ENCODE measurements at places on chromosomes 1 and 21.
A peak's percentile ranks its signal among the peaks of the same experiment; 100 is the strongest.

GRCh38 chr1:226631229-226632000, 82.9 kb downstream of the STUM start:
- no peaks in the 10 kb centered on the region for H3K36me3 ChIP-seq
- no peak overlapping the region for H3K27ac ChIP-seq
- peaks cover 10% of the 10 kb centered on the region for H3K27me3 ChIP-seq

GRCh38 chr1:174769961-174770549, 229.7 kb upstream of the CACYBP start:
- H3K36me3 ChIP-seq, result no peaks in the 10 kb centered on the region
- H3K27me3 ChIP-seq, result no peaks in the 10 kb centered on the region
- no peak for DNase-seq
- H3K4me1 ChIP-seq, result no peaks in the 10 kb centered on the region

DNA sequence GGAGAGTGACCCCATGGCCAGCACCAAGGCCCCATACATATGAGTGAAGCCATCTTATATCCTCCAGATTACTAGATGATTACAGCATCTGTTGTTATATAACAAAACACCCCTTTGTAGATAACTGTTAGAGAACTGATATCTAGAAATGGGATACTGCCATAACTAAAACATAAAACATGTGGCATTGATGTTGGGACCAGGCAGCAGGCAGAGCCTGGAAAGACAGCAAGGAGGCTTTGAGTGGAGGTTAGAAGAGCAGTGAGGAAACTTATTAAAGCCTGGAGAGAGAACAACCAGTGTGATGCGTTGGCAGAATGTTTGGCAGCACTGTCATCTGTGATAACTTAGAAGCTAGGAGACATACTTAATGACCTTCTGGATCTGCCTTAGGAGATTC, 5.5 kb upstream of the ZMYM6 start:
- H3K4me3 ChIP-seq, result no peak overlapping the region
- H3K27me3 ChIP-seq, result no peaks in the 10 kb centered on the region
- no peaks in the 10 kb centered on the region for H3K4me1 ChIP-seq
- no peaks in the 10 kb centered on the region for H3K36me3 ChIP-seq
- DNase-seq, result no peak
- no peak overlapping the region for H3K27ac ChIP-seq

GRCh38 chr21:14916676-14917141, 148.1 kb downstream of the NRIP1 start:
- H3K27ac ChIP-seq, result peak overlapping the region; percentile 85
- no peak overlapping the region for H3K4me3 ChIP-seq
- H3K36me3 ChIP-seq, result no peaks in the 10 kb centered on the region
- no peak for DNase-seq
- peaks cover 8% of the 10 kb centered on the region for H3K4me1 ChIP-seq
- no peaks in the 10 kb centered on the region for H3K27me3 ChIP-seq

DNA sequence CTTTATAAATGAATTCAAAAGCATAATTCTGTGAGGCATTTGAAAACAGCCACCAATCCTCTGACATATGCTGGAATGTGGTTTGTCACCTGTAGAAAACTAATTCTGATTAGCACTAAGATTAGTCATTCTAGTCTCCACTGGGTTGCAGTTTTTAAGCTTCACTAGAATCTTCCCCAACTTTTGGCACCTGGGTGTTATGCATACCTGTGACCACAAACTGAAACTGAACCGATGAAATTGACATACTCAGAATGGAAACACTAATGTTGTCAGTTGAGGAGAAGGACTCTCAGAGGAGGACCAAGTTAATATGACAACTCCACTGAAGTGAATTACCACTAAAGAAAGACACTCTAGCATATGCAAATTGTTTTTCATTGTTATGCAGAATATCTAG, 285.8 kb upstream of the NEGR1 start:
- no peaks in the 10 kb centered on the region for H3K4me1 ChIP-seq
- no peak overlapping the region for H3K4me3 ChIP-seq
- no peak for DNase-seq
- no peaks in the 10 kb centered on the region for H3K36me3 ChIP-seq
- H3K27me3 ChIP-seq, result no peaks in the 10 kb centered on the region
- H3K27ac ChIP-seq, result no peak overlapping the region

DNA sequence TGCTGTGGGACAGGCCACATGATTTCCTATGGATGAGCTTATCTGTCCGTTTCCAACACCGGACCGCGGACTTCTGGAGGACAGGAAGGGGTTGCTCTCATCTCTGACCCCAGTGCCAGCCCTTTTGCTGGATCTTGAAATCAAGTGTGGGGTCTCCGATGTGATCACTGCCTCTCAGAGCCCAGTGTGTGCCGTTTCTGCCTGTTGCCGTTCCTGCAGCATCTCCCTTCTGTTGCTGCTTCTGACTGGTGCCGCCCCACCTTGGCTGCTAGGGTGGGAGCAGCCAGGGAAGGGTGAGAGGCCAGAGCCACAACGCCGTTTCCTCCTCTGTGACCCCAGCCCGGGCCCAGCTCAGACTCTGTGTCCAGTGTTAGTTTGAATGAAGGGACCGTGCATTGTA, 67.3 kb upstream of the WNT4 start:
- DNase-seq, result no peak
- H3K4me1 ChIP-seq, result peaks cover 16% of the 10 kb centered on the region
- H3K36me3 ChIP-seq, result no peaks in the 10 kb centered on the region
- H3K27me3 ChIP-seq, result peaks cover 22% of the 10 kb centered on the region

DNA sequence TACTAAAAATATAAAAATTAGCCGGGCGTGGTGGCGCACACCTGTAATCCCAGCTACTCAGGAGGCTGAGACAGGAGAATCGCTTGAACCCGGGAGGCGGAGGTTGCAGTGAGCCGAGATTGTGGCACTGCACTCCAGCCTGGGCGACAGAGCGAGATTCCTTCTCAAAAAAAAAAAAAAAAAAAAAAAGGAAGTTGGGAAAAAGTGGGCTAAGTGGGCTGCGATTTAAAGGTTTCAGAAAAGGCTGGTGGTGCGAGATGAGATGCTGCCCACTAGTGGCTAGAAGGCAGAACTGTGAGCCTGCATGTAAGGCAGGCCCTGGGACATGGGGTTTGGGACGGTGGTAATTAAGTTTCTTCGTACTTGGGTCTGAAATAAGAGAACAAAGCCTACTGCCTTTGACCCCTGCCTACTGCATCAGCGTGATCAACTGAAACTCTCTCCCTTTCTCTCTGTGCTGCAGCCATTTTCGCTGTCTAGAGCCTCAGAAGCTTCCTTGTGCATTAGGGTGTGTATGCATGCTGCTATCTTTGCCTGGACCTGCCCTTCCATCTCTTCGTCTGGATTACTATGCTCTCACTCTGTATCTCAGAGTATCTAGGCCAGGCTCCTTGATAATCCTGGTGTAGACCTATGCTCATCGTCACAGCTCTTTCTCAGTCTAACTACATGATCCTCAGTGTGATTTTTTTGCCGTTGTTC, 12.4 kb downstream of the FMOD start:
- H3K4me1 ChIP-seq, result peaks cover 2% of the 10 kb centered on the region
- no peaks in the 10 kb centered on the region for H3K36me3 ChIP-seq
- no peak overlapping the region for H3K4me3 ChIP-seq

DNA sequence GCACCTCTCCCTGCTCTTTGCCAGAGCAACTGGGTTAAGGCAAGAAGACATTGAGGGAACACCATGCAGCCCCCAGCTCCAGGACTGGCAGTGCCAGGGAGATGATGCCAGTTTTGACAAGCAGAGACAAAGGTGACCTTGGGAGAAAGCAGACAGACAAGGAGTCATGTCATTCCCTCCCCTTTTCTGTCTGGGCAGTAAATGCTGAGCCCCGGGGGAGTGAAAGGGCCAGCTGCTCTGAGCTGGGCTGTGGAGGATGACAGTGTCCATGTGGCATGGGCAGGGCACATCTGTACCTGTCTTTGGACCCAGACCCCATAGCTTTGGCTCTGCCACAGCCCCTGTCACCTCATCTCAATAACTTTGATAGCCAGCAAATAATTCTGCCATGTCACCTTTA, 24.2 kb downstream of the PLEKHA6 start:
- no peak overlapping the region for H3K4me3 ChIP-seq
- H3K27ac ChIP-seq, result no peak overlapping the region
- H3K36me3 ChIP-seq, result no peaks in the 10 kb centered on the region
- H3K27me3 ChIP-seq, result no peaks in the 10 kb centered on the region
- peaks cover 36% of the 10 kb centered on the region for H3K4me1 ChIP-seq

- DNase-seq, result no peak
- no peak overlapping the region for H3K4me3 ChIP-seq
- no peaks in the 10 kb centered on the region for H3K4me1 ChIP-seq
- no peak overlapping the region for H3K27ac ChIP-seq
- H3K27me3 ChIP-seq, result no peaks in the 10 kb centered on the region
These were observed 20.7 kb downstream of the C1QB start for GRCh38 chr1:22673486-22674409.

DNA sequence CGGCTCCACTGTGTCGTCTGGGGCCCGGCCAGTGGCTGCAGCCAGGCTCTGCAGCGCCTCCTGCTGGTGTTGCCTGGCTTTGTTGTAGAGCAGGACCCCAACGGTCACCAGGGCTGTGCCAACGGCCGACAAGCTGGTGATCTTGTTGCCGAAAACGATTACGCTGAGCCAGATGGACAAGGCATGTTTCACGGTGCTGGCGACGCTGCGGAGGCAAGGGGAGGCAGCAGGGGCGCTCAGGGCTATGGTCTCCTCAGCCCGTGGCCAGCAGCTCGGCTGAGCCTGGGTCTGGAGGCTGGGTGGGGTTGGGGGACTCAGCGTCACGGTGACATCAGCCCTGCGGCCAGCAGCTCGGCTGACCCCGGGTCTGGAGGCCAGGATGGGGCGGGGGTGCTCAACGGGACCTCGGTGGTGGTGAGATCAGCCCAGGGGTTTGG, 7.0 kb upstream of the CDK11B start:
- peak; percentile 88 for DNase-seq
- H3K27me3 ChIP-seq, result no peaks in the 10 kb centered on the region
- H3K36me3 ChIP-seq, result peaks cover 24% of the 10 kb centered on the region
- H3K4me1 ChIP-seq, result no peaks in the 10 kb centered on the region
- H3K27ac ChIP-seq, result no peak overlapping the region

DNA sequence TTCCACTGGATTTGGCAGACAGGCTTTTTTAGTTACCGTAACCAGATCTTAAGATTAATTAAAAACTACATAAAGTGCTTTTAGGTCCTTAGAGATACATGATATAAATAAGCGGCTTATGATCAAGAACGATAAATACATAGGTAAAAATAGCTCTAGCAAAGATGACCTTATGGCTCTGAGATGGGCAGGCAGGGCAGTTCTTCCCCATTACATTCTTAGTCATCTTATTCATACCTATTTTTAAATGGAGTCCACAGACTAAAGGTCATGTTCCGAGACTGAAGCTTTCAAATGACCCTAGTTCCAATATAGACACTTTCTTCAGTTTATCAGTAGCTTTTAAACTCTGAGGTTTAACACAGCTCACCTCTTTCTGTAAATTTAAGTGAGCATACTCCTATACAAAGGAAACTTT, 4.3 kb downstream of the MCL1 start:
- DNase-seq, result no peak
- H3K27me3 ChIP-seq, result no peaks in the 10 kb centered on the region
- H3K4me3 ChIP-seq, result peak overlapping the region; percentile 100
- H3K36me3 ChIP-seq, result peaks cover 27% of the 10 kb centered on the region
- no peak overlapping the region for H3K27ac ChIP-seq

DNA sequence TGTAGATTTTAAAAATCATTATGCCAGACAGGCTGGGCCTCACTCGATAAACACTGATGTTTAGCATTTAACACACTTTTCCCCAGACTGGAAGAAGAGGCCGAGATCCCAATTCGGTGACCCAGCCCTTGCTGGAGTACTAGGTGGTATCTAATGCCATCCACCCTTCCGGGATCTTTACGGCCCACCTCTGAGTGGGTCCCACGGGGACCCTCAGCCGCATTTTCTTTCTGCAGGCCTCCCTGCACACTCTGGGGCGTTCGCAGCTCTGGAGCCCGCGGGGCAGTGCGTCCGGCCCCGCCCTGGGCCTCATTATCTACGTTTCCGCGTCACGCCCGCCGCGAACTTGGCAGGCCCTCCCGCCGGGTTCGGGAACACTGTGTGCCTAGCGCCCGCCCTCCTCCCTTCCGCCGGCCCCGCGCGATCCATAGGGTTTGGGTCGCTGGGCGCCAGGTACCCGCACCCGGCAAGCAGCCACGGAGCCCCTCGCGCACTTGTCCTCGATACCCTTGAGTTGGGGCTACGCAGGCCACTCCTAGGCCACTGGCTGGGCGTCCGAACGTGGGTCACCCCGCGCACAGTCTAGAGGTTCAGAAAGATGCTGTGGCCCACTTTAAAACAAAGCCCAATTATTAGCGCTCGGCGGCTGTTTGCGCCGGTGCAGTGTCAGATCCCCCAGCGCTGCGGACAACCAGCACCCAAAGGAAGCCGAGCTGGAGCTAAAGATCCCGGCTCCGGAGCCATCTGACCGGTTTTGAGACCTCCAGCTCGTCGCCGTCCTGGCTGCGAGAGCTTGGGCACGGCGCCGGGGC, 950 bp upstream of the EVA1C start:
- H3K4me3 ChIP-seq, result peak overlapping the region; percentile 57
- peak; percentile 73 for DNase-seq
- H3K36me3 ChIP-seq, result no peaks in the 10 kb centered on the region
- H3K27me3 ChIP-seq, result peaks cover 18% of the 10 kb centered on the region
- peaks cover 3% of the 10 kb centered on the region for H3K4me1 ChIP-seq
- H3K27ac ChIP-seq, result no peak overlapping the region

GRCh38 chr1:63547621-63548294, 24.4 kb downstream of the EFCAB7 start:
- H3K4me3 ChIP-seq, result no peak overlapping the region
- H3K27me3 ChIP-seq, result no peaks in the 10 kb centered on the region
- no peak overlapping the region for H3K27ac ChIP-seq
- DNase-seq, result no peak
- H3K36me3 ChIP-seq, result no peaks in the 10 kb centered on the region

- H3K27me3 ChIP-seq, result no peaks in the 10 kb centered on the region
- no peaks in the 10 kb centered on the region for H3K36me3 ChIP-seq
- no peak overlapping the region for H3K27ac ChIP-seq
- H3K4me3 ChIP-seq, result no peak overlapping the region
These were observed 125.6 kb downstream of the ETS2 start for GRCh38 chr21:38931291-38931690.

- DNase-seq, result no peak
- H3K4me1 ChIP-seq, result peaks cover 11% of the 10 kb centered on the region
- no peaks in the 10 kb centered on the region for H3K27me3 ChIP-seq
- H3K4me3 ChIP-seq, result no peak overlapping the region
These were observed 4.7 kb downstream of the SZRD1 start for GRCh38 chr1:16371725-16372124.

GRCh38 chr1:201335901-201336300, 41.6 kb downstream of the TNNT2 start:
- H3K27ac ChIP-seq, result no peak overlapping the region
- H3K27me3 ChIP-seq, result no peaks in the 10 kb centered on the region
- no peaks in the 10 kb centered on the region for H3K4me1 ChIP-seq
- H3K4me3 ChIP-seq, result no peak overlapping the region

- H3K4me3 ChIP-seq, result no peak overlapping the region
- H3K4me1 ChIP-seq, result peaks cover 21% of the 10 kb centered on the region
- H3K36me3 ChIP-seq, result peaks cover 15% of the 10 kb centered on the region
- H3K27ac ChIP-seq, result 0 out of 2 replicates have a peak overlapping the region, but pooled peaks have one; percentile 32
- no peaks in the 10 kb centered on the region for H3K27me3 ChIP-seq
- no peak for DNase-seq
These were observed 9.9 kb upstream of the TMEM39B start for GRCh38 chr1:32062867-32063230.

- DNase-seq, result no peak
- H3K4me3 ChIP-seq, result no peak overlapping the region
- no peaks in the 10 kb centered on the region for H3K27me3 ChIP-seq
These were observed 24.7 kb upstream of the SLC44A3 start for GRCh38 chr1:94795434-94795833.

GRCh38 chr1:58017641-58018040, 528.9 kb downstream of the OMA1 start:
- H3K27ac ChIP-seq, result no peak overlapping the region
- no peaks in the 10 kb centered on the region for H3K36me3 ChIP-seq
- no peak for DNase-seq
- H3K27me3 ChIP-seq, result no peaks in the 10 kb centered on the region
